ENCODE measurements at places on chromosomes 2 and 18. TPM values are rescaled to one million over a fixed set of nuclear protein-coding genes. Genes with fewer than 3 reads are reported as not detected.

The KRTCAP3 gene
- total RNA-seq: not detected

The KIAA2012 gene
- total RNA-seq: not detected

The B3GNT7 gene
- total RNA-seq: 0.44 TPM

The GRHL1 gene
- 0.82 TPM for total RNA-seq

The ANO7 gene
- 0.68 TPM for total RNA-seq

The PAIP2B gene
- 0.47 TPM for total RNA-seq

The SERPINB4 gene
- not detected for total RNA-seq

The MAP2 gene
- total RNA-seq: 8.8 TPM

All from glomerular endothelial cell (primary cell).